ENCODE measurements at places on chromosomes 13 and 19. TPM values are rescaled to one million over a fixed set of nuclear protein-coding genes. Genes with fewer than 3 reads are reported as not detected.

Gene TRMT1
- 33.1 TPM for polyA plus RNA-seq

Gene TOMM40
- polyA plus RNA-seq = 45.6 TPM

GRCh38 chr13:104584481-104584880 lies 1518.3 kb upstream of the SLC10A2 start:
- H3K4me1 ChIP-seq = no peaks in the 10 kb centered on the region
- no peak for DNase-seq
- no peaks in the 10 kb centered on the region for H3K27me3 ChIP-seq
- H3K4me3 ChIP-seq = no peak overlapping the region

- H3K4me3 ChIP-seq = no peak overlapping the region
- DNase-seq = no peak
- no peaks in the 10 kb centered on the region for H3K4me1 ChIP-seq
Measured at GRCh38 chr13:49655906-49656305, 27.6 kb downstream of the ARL11 start.
